ENCODE measurements at places on chromosomes 5 and 9. TPM values are rescaled to one million over a fixed set of nuclear protein-coding genes. Genes with fewer than 3 reads are reported as not detected.
A peak's percentile ranks its signal among the peaks of the same experiment; 100 is the strongest.

DNA sequence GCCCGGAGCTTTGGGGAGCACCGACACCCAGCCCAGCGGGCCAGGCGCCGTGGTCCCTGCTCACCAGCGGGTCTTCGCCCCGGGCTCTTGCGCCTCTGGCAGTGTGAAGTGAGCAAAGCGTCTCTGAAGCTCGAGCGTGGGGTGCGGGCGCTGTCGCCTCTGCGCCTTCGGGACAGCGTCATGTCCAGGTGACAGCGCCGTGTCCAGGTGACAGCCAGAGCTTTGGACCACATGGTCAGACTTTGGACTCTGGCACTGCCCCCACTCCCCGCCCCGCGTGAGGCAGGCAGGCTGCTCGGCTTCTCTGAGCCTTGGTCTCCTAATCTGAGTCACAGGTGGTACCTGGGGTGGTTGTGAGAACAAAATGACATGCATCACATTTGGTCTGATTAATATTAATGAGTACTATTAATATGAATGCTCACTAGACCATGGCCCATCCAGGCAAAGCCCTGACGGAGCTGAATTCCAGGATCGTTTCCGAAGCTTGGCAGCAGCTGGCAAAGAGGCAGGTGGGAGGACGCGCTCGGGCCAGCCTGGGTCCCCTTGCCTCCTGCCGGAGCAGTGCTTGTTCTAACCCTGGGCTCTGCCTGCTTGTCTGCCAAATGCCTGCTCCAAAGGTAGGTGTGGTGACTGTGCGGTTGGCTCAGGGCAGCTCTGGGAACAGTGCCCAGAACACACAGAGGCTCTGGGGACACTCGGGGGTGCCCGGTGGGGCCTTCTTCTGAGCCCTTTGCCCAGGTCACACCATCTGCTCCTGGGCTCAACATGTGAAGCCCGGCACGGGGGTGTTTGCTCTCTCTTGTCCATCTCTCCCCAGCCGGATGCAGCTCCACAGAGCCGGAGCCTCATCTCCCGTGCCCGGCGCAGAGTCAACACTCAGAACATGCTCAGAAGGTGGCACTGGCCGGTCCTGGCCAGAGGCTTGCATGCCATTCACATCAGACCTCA lies 157.1 kb downstream of the OLFM1 start:
- DNase-seq: peak; percentile 41

GRCh38 chr5:135977375-135977928 lies 22.7 kb upstream of the LECT2 start:
- no peak for DNase-seq

GRCh38 chr5:98771382-98772109 lies 1.9 kb upstream of the RGMB start:
- peak; percentile 86 for DNase-seq

GRCh38 chr5:162174358-162174974 lies 106.9 kb downstream of the GABRG2 start:
- no peak for DNase-seq

The CBY3 gene
- total RNA-seq: not detected

The NEUROG1 gene
- not detected for total RNA-seq

DNA sequence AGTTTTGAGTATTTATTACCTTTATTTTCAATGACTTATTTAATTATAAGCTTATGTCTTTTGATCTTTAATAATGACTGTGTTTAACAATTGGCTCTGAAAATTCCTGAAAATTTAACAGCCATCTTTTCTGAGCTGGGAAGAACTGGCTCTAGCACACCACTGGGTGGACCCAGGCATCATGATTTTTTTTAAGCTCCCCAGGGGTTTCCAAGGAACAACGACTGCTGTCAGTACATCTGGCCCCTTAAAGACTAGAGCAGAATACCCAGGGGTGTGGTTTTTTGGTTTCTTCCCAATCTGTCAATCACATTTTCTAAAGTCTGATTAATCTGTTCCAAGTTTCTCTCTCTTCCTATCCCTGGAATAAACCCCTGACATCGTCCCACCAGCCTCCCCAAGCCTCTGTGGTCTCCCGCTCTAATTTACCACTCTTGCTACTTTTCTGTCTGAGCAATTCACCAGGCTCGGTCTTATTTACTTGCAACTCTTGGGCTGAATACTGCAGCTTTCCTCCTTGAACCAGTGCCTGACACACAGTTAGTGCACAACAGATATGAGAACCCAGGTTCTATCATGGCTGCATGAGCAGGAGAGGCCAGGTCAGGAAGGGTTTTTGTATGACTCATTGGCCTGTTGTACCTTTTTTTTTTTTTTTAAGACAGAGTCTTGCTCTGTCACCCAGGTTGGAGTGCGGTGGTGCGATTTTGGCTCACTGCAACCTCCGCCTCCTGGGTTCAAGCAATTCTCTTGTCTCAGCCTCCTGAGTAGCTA lies 321.9 kb downstream of the ZSWIM6 start:
- no peak for DNase-seq

DNA sequence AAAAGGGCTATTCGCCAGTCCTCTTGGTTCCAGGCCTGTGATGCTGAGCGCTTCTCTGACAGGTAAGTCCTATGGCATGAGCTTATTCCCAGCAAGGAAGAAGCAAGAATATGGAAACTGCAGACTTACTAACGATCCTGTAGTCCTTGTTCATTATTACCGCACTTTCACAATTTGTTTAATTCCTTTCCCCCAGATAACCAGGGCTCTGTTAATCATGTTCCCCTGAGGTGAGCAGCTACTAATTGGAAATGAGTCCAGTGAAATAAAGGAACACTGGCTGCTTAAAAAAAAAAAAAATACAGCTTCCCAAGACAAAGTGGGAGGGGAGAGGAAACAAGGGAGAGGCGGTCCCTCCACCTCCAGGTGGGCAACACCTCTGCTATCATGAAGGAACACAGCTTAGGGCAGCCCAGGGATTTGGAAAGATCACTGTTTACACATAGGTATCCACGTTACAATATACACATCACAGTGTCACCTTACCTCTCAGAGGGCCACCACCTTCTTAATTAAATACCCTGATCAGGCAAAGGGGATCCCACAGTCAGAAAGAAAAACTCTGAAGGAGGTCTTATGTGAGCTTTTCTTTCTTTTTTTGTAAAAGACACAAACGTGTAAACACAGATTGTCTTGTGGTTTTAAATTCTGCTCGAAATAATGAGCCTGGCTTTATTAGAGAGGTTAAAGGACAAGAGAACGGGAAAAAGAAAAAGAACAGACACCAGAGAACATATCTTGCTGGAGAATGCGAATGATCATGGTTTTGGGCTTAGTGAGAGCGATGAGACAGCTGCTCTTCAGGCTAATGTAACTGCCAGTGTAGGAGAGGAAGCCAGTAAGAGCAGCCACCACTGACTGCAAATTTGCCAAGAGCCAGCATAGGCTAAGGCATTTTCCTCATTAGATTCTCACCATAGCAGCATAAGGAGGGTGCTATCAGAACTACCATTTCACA lies 258.6 kb downstream of the CRB2 start:
- DNase-seq: no peak

- DNase-seq: no peak
Measured at GRCh38 chr5:65070026-65070425, 301.3 kb downstream of the CWC27 start.
